Hematopoietic multipotent progenitor cell treated with erythropoietin and hydrocortisone succinate and interleukin-3 and kit ligand, for 4 days (in vitro differentiated cells): ENCODE measurements at places on chromosomes 13 and 19.
A peak's percentile ranks its signal among the peaks of the same experiment; 100 is the strongest.

- DNase-seq = no peak
Measured at GRCh38 chr19:5829567-5830310, 9.8 kb downstream of the FUT6 start.

DNA sequence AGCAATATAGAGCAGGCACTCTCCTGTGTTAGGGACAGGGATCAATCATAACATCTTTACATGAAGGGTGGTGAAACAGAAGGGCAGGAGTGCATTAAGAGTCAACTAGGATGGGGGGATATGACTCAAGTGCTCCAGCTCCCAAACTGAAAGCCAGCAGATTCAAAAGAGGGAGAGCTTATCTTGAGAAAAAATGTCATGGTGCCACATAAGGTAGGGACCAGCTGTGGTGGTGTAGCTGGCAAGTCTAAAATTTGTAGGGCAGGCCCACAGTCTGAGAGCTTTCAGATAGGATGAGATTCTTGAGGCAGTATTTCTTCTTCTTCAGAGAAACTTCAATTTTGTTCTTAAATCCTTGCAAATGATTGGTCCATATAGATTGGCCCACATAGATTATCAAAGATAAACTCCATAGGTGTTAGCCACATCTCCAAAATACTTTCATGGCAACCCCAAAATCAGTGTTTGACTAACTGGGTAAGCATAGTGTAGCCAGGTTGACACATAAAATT lies 19.1 kb downstream of the DNAJC15 start:
- no peak for DNase-seq

DNA sequence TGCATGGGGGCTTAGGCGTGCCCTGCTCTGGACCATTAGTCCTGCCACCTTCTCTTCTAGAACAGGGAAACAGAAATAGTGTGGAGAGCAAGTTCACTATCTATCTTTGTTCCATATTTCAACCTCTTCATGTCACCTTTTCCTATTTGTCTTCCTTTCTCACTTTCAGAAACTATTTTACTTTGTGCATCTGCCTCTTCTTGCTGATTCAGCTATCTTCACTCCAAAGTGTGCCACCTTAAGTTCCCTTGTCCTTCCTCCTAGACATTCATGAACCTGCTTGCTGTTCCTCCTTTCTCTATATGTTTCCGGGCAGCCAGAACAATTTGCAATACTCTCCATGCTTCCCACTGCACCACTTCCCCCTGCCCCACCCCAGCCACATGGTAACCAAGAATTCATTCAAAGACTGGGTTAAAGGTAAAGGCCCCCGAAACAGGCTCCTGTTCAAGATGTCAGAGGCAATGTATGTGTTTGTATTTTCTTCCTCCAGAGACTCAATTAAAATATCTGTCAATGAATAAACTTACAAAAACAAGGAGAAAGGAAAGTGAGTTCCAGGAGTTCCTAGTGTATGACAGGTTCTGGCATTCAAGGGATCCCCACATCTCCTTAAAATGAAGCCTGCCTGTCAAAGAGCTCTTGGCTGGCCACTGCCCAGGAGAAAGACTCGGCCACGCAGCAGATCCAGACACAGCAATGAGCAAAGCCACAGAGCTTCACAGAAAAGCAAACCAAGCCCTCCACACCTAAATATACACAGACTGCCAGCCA lies 268.1 kb downstream of the DNAJC15 start:
- DNase-seq = no peak

- no peak for DNase-seq
Measured at GRCh38 chr13:42190529-42190928, 81.4 kb upstream of the AKAP11 start.

DNA sequence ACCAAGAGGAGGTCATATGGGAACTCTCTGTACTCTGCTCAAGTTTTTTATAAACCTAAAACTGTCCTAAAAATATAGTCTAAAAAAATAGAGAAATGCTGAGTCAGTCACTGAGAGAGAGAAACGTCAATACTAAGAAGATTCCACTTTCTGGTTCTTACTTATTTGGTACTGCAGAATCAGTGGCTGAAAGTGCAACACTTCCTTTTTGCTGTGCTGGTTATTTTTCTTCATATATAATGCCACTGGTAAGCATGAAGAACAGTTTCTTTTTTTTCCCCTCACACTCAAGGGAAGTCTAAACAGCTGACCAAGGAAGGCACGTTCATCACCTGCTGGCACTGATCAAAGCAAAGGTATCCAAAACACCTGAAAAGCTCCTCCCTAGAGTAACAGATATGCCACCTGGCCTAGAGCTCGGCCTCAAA lies 44.3 kb upstream of the N4BP2L1 start:
- peak; percentile 38 for DNase-seq

- DNase-seq = no peak
Measured at GRCh38 chr19:46737298-46737654, 8.6 kb upstream of the FKRP start.

- DNase-seq = no peak
Measured at GRCh38 chr19:17415121-17415520, 4.7 kb upstream of the MVB12A start.

GRCh38 chr13:73062468-73062867 lies 3.7 kb downstream of the KLF5 start:
- DNase-seq = no peak

DNA sequence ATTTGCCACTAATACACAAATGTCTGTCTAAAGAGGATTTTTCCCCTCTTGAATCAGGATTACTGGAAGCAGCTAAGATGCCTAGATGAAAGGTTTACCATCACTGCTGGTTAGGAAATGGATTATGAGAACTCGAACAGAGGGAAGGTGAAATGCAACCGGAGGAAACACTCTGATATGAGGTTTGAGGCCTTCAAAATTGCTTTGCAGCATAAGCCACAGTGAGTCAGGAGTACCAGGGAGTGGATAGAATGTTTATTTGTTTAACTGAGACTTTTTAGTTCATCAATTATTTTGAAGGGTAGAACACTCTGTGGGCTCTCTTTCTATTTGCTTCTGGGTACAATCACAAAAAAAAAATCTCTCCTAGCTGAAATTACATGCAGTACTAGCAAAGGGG lies 18.1 kb downstream of the CDADC1 start:
- DNase-seq = peak; percentile 23

DNA sequence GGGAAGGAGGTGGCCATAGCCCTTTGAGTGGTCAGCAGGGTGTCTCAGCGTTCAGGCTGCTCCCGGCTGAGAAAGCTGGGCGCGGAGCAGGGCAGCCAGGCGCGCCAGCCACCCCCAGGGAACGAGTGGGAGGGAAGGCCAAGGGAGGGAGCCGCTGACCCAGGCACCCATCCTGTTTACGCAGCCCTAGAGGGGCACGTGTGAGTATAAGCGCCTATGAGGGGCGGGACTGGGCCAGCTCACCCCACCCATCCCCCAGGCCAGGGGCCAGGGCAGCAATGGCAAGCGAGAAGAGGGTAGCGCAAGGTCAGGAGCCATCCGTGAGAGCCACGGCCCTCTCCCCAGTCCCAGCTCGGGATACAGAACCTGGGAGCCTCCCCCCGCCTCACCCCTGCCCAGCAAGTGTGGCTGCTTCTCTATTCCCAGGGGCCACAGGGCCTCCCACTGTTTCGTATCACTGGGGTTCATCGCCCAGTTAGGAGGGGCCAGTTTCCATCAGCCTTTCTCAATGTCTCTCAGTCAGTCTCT lies 897 bp upstream of the DMKN start:
- no peak for DNase-seq

GRCh38 chr13:86446311-86446710 lies 647.1 kb upstream of the SLITRK6 start:
- DNase-seq = no peak

DNA sequence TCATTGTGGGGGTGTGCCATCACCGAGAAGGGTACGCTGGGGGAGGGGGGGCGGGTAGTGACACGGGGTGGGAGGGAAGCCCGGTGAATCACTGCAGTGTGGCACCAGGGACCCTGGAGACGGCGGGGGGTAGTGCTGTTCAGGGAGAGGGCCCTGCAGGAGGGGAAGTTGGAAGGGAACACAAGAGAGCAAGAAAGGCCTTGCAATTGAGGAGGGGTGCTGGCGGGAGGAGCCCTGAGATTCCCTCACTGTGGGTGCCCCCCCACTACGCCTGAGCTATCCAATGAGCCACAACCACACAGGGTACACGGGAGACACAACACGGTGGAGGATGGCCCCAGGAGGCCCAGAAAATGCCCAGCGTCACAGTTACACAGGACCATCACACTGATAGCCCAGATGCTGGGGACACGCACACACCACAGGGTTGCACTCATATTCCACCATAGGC lies 516 bp upstream of the ATP1A3 start:
- no peak for DNase-seq

- peak; percentile 61 for DNase-seq
Measured at GRCh38 chr13:41458187-41458760, 924 bp downstream of the RGCC start.

- no peak for DNase-seq
Measured at GRCh38 chr19:14056741-14057356, 5.0 kb downstream of the PALM3 start.
